ENCODE measurements at places on chromosomes 5 and 9.

- no peak overlapping the region for H3K4me3 ChIP-seq
- no peak for DNase-seq
- no peaks in the 10 kb centered on the region for H3K36me3 ChIP-seq
- H3K4me1 ChIP-seq, result peaks cover 10% of the 10 kb centered on the region
- no peaks in the 10 kb centered on the region for H3K27me3 ChIP-seq
These were observed 4.1 kb upstream of the PHYKPL start for GRCh38 chr5:178236679-178237078.

GRCh38 chr9:95406121-95406520 is 88.6 kb upstream of the FANCC start:
- H3K27me3 ChIP-seq, result no peaks in the 10 kb centered on the region
- no peak overlapping the region for H3K27ac ChIP-seq
- no peaks in the 10 kb centered on the region for H3K36me3 ChIP-seq
- peaks cover 19% of the 10 kb centered on the region for H3K4me1 ChIP-seq

DNA sequence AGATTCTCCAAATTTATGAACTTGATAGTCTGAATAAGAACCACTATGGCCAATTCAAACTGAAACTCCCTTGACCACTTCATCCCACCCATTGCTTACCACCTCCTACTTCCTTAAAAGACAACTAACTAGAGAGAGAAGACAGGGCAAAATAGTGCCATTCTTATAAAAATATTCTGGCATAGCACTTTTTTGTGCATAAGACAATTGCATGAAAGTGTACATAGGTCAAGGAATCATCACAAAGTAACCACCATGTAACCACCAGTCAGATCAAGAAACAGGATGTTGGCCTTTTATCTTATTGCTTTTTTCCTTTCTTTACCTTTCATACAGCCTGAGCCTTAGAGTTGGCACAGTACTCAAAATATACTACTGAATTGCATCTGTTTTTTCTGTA is 8.1 kb upstream of the ARSB start:
- H3K27me3 ChIP-seq, result peaks cover 6% of the 10 kb centered on the region
- no peaks in the 10 kb centered on the region for H3K4me1 ChIP-seq
- no peaks in the 10 kb centered on the region for H3K36me3 ChIP-seq
- H3K27ac ChIP-seq, result no peak overlapping the region

GRCh38 chr9:136728548-136729123 is 14.1 kb downstream of the LCN10 start:
- H3K4me3 ChIP-seq, result peak overlapping the region; percentile 68
- peaks cover 5% of the 10 kb centered on the region for H3K27me3 ChIP-seq
- H3K27ac ChIP-seq, result no peak overlapping the region
- DNase-seq, result no peak

DNA sequence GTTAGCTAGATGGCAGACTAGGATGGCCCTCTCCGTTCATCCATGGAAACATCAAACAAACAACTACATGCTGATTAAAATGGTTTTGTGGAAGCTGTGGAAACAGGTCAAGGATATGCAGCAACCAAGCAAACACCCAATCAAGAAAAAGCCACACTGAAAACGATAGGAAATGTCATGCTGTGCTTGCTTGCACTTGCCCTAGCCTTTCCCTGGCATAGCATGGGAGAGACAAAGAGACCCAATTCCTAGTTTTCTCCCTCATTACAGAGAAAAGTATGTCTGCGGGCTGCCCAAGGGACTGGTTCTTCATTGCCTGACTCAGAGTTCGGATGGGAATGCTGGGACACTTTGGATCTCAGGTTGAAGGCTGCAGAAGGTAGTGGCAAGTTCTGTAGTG is 98.7 kb downstream of the FANCC start:
- H3K36me3 ChIP-seq, result no peaks in the 10 kb centered on the region
- H3K27me3 ChIP-seq, result no peaks in the 10 kb centered on the region
- peaks cover 5% of the 10 kb centered on the region for H3K4me1 ChIP-seq
- DNase-seq, result no peak
- no peak overlapping the region for H3K4me3 ChIP-seq

DNA sequence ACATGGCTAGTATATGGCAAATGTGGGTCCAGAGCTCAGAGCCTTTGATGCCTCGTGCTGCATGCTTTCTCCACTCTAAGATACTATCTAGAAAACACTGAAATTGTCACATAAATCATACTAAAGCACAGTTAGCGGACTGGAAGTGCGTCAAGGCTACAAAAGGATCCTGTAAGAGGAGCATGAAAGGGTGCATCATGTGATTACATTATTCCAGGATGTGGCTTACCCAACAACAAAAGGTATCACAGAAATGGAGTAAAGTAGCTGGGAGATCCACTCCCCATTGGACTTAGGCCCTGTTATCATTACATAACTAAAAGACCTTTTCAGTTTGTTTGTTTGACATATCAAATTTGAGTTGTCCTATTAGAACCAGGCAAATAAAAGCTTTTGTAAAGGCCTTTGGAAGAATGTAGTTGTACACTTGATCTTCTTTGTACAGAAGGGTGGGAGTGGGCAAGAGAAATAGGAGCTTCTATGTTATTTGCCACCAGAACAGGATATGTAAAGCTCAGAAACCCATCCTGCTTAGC is 6.9 kb downstream of the SLC31A1 start:
- H3K4me1 ChIP-seq, result peaks cover 28% of the 10 kb centered on the region
- H3K4me3 ChIP-seq, result no peak overlapping the region
- H3K27ac ChIP-seq, result no peak overlapping the region
- H3K27me3 ChIP-seq, result no peaks in the 10 kb centered on the region
- H3K36me3 ChIP-seq, result peaks cover 5% of the 10 kb centered on the region

- H3K27me3 ChIP-seq, result peaks cover 7% of the 10 kb centered on the region
- peaks cover 9% of the 10 kb centered on the region for H3K4me1 ChIP-seq
- no peak overlapping the region for H3K4me3 ChIP-seq
- no peak for DNase-seq
- no peak overlapping the region for H3K27ac ChIP-seq
These were observed 633.4 kb downstream of the PSAT1 start for GRCh38 chr9:78930281-78930680.

DNA sequence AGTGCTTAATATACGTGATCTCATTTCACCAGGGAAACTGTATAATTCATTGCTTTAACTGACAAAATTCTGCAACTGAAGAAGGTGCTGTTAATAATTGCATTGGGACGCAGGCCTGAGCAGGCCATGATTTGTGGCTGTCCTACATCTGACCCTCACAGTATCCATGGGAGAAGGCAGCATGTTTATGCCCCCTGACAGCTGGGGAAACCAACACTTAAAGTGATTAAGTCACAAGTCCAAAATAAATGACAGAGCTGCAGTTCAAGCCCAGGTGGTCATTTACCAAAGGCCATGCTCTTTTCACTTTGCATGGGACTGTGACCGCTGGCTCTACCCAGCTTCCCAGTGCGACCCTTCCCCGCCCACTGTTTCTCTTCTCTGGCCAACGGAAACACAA is 30.5 kb upstream of the KCNMB1 start:
- no peak overlapping the region for H3K4me3 ChIP-seq
- H3K36me3 ChIP-seq, result no peaks in the 10 kb centered on the region
- no peak for DNase-seq
- H3K27me3 ChIP-seq, result peaks cover 19% of the 10 kb centered on the region
- peaks cover 21% of the 10 kb centered on the region for H3K4me1 ChIP-seq
- H3K27ac ChIP-seq, result no peak overlapping the region

GRCh38 chr5:40688127-40688761 is 8.5 kb downstream of the PTGER4 start:
- peak; percentile 79 for DNase-seq
- H3K4me1 ChIP-seq, result peaks cover 14% of the 10 kb centered on the region
- peaks cover 21% of the 10 kb centered on the region for H3K27me3 ChIP-seq
- peaks cover 16% of the 10 kb centered on the region for H3K36me3 ChIP-seq
- H3K4me3 ChIP-seq, result peak overlapping the region; percentile 12
- H3K27ac ChIP-seq, result peak overlapping the region; percentile 9

DNA sequence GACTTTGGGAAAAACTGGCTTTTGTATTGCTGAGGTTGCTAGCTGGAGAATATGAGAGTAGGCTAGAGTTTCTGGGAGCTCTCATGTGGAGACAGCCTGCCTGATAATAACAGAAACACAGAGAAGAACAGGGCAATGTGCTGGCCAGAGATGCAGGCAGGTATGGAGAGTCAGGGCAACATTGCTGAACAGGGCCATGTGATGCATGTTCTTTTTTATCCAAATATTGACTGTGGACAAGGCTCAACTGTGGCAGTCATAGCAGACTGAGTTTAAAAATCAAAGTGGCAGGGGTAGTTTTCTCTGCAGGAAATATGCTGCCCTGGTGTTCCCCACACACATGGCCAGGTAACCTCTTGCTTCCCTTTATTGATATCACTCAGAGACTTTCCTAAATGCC is 381.1 kb downstream of the RASEF start:
- peaks cover 26% of the 10 kb centered on the region for H3K4me1 ChIP-seq
- H3K27ac ChIP-seq, result no peak overlapping the region
- no peak overlapping the region for H3K4me3 ChIP-seq

GRCh38 chr5:93219641-93220145 is 361.3 kb downstream of the NR2F1-AS1 start:
- H3K4me3 ChIP-seq, result no peak overlapping the region
- H3K4me1 ChIP-seq, result no peaks in the 10 kb centered on the region
- no peak overlapping the region for H3K27ac ChIP-seq
- no peaks in the 10 kb centered on the region for H3K27me3 ChIP-seq

GRCh38 chr9:116360016-116360415 is 206.4 kb downstream of the PAPPA start:
- H3K4me3 ChIP-seq, result no peak overlapping the region
- no peak overlapping the region for H3K27ac ChIP-seq
- H3K36me3 ChIP-seq, result peaks cover 11% of the 10 kb centered on the region

DNA sequence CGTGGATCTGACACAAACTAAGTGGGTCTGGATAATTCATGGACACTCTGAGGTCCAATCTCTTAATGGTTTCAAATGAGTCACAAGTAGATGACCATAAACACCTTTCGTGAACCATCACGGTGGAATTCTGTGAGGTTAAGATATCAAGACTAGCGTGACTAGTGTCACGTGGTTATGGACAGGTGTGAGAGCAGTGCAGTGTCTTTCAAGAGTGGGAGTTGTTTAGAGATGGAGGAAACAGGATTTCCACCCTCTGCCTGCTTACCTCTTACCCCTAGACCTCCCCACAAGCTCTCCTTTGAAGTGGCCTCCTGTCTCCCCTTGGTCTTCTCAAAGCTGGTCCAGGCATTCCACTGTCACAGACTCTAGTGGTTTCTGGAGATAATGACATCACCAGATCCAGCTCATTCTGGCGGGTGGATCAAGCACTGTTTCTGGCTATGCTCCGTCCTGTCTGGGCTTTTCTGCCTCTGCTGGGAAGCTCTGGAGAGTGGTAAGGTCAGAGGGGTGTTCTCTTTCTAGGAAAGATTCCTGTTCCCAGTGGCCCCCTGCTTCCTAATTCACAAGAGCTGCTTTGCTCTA is 20.0 kb upstream of the ZNF782 start:
- peaks cover 16% of the 10 kb centered on the region for H3K4me1 ChIP-seq
- no peak overlapping the region for H3K4me3 ChIP-seq
- H3K27me3 ChIP-seq, result no peaks in the 10 kb centered on the region
- H3K36me3 ChIP-seq, result no peaks in the 10 kb centered on the region
- no peak overlapping the region for H3K27ac ChIP-seq
- DNase-seq, result no peak

DNA sequence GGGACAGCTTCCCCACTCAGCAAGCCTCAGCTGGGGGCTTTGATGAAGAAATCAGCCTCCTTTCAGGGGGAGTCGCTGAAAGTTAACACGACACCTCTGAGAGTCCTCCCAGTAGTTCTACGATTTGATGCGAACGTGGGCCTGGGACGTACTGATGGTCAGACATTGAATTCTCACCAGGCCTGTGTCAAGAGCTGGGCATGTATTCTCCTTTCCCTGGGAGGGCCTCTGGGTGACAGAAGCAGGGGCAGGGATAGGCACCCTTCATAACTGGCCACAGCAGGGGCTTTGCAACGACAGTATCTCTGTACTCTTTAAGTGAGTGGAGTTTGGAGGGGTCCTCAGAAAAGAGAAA is 15.6 kb upstream of the COL5A1 start:
- H3K27ac ChIP-seq, result peak overlapping the region; percentile 39
- DNase-seq, result peak; percentile 48
- H3K27me3 ChIP-seq, result peaks cover 15% of the 10 kb centered on the region
- no peak overlapping the region for H3K4me3 ChIP-seq

DNA sequence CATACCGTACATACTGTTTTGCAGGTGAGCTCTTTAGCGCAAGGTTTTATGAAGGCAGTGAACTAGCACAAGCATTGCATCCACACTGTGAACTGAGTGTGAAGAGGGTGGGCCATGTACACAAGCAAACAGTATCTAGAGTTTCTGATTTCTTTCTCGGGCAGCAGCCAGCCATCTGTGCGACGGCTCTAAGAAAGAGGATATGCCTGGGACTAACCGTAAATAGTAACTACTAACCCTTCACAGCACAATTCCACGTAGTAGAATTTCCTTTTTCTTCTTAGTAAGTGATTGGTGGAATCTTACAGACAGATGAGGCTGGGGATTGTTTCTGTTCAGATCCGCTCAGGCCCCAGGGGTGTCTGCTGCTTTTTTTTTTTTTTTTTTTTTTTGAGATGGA is 89.0 kb downstream of the DRD1 start:
- no peak overlapping the region for H3K27ac ChIP-seq
- no peaks in the 10 kb centered on the region for H3K36me3 ChIP-seq
- no peak for DNase-seq
- no peak overlapping the region for H3K4me3 ChIP-seq
- peaks cover 23% of the 10 kb centered on the region for H3K27me3 ChIP-seq

DNA sequence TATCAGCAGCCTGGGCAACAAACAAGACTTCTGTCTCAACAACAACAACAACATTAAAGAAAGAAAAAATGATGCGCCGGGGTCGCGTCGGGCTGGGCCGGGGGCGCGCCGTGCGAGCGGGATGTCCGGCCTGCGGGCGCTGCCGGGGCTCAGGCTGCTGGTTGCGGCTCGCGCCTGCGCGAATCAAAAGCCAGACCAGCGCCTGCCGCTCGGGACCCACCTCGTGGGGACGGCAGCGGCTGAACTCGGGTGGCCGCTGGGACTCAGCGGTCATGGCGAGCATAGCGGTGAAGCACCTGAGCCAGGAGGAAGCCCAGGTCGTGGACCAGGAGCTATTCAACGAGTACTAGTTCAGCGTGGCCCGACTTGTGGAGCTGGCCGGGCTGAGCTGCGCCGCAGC is 11.9 kb upstream of the NHP2 start:
- H3K36me3 ChIP-seq, result no peaks in the 10 kb centered on the region
- H3K4me1 ChIP-seq, result no peaks in the 10 kb centered on the region
- H3K27ac ChIP-seq, result no peak overlapping the region
- H3K27me3 ChIP-seq, result peaks cover 37% of the 10 kb centered on the region
- no peak overlapping the region for H3K4me3 ChIP-seq

- peak overlapping the region; percentile 92 for H3K4me3 ChIP-seq
- no peak for DNase-seq
- peaks cover 21% of the 10 kb centered on the region for H3K36me3 ChIP-seq
- peak overlapping the region; percentile 92 for H3K27ac ChIP-seq
- peaks cover 14% of the 10 kb centered on the region for H3K27me3 ChIP-seq
- peaks cover 22% of the 10 kb centered on the region for H3K4me1 ChIP-seq
These were observed 3.3 kb downstream of the FBN2 start for GRCh38 chr5:128534726-128535125.

DNA sequence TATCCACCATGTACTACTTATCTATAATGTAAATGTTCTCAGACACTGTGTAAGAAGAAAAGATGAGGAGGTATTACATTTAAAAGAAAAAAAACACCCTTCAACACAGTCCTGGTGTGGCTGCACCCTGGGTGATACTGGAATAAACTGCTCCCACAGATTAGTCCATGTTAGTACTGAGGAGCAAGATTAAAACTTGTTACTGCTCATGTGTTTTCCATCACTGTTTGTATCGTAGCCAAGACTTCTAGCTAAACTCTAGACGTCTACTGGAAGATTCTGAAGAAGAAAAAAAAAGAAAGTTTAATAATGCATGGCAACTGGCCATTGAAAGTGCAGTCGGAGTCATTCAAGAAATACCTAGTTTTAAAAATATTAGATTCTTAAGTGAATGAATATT is at the start of gene ASPN:
Gene ASPN, minus strand, starts transcription at position 178 of the 400 bp plus-strand sequence.
- H3K4me1 ChIP-seq, result peaks cover 14% of the 10 kb centered on the region
- DNase-seq, result no peak
- H3K4me3 ChIP-seq, result no peak within 1 kb of the TSS

All from type B pancreatic cell (in vitro differentiated cells).